Osteocyte (in vitro differentiated cells): ENCODE measurements at places on chromosomes 7 and 10.
A peak's percentile ranks its signal among the peaks of the same experiment; 100 is the strongest.

DNA sequence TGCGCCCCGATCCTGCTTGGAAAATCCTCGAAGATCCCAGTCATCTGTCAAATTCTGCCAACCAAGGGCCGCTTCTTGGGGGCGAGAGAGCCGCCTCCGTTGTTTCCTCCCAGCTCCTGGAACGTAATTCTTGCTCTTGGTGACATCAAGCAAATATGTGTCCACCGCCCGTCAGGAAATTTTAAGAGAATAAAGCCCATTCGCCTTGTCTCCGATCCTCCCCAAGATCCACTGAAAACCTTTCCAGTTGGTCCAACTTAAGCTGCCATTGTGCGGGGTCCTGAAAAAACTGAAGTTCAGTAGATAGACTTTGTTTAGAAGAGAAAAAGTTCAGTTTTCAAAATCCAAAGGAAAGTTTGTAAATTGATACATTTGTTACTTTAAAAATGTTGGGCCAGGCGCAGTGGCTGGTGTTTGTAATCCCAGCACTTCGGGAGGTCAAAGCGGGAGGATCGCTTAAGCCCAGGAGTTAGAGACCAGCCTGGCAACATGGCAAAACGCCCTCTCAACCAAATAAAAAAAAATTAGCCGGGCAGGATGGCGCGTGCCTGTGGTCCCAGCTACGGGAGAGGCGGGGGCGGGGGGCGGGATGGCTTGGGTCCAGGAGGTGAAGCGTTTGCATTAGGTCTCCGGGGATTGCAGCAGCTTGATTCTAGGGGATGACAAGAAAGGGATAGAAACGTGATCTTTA, 1.0 kb upstream of the ZNF800 start:
- DNase-seq, result no peak

- DNase-seq, result peak; percentile 78
Measured at GRCh38 chr7:36310897-36311296, 78.8 kb upstream of the ANLN start.

DNA sequence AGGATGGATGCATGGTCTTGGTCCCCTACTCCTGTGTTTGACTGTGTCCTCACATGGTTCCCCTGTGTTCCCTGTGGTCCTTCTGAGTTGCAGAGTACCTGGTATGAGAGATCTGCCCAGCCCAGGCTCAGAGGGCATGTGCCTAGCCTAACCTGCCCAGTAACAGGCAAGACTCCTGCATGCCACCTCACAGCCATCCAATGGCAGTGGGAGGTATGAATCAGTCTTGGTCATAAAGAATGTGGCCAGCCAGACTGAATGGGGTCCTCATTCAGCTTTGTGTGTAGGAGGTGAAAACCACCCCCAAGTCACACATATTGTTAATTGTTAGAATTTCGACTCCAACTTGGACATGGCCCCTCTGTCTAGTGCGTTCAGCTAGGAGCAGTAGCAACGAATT, 17.2 kb upstream of the GPR158 start:
- no peak for DNase-seq

DNA sequence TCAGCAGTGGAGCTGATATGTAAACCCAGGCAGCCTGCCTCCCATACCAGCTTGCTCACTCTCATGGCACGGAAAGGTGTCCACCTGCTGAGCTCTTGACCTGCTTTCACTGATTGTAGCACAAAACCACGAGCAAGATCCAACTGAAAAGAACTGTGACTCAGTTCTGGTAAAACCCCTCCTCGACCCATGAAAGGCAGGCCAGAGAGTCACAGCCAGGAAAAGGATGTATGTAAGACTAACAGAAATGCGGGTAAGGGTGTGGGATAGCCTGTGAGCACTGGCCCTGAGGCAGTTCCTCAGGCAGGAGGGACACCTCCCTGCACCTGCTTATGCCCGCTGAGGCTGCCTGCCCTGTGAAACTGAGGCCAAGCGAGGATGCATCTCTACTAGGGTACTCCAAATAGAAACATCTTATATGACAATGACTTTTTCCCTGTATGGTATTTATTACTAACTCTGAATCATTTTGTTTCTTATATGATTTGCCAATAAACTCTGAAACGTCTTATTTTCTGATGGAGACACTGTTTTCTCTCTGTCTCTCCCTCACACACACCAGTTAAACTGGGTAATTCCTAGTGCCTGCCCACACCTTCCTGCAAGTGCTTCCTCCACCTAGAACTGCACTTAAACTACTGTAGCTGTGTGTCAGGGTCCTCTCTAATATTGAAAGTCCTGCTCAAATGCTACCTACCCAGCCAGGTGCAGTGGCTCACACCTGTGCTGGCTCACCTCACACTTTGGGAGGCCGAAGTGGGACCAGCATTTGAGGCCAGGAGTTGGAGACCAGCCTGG, 73.3 kb upstream of the GHITM start:
- DNase-seq, result no peak

GRCh38 chr7:86657948-86658347, 14.2 kb downstream of the GRM3 start:
- DNase-seq, result no peak

GRCh38 chr7:11587048-11587447, 244.9 kb downstream of the THSD7A start:
- no peak for DNase-seq

- DNase-seq, result no peak
Measured at GRCh38 chr7:50564640-50565558, at the start of gene DDC. DDC (minus strand) TSS chr7:50565405; CDS start chr7:50544085, 21,320 bp downstream.

DNA sequence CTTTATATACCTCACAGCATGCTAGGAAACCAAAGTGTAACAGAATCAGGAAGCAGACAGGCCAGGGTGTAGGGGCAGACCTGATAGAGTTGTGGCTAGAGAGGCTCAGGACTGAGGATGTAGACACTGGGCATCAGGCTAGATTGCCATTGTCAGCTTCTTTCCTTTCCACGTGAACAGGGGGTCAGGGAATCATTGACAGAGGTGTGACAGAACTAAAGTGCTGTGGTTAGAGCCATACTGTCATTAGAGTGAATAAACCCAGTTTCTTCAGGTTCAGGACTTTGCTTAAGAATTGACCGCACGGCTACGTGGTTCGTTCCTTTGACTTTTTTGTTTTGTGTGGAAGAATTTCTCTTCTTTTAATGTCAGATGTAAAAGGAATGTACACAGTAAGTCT, 90.7 kb downstream of the CALD1 start:
- no peak for DNase-seq

DNA sequence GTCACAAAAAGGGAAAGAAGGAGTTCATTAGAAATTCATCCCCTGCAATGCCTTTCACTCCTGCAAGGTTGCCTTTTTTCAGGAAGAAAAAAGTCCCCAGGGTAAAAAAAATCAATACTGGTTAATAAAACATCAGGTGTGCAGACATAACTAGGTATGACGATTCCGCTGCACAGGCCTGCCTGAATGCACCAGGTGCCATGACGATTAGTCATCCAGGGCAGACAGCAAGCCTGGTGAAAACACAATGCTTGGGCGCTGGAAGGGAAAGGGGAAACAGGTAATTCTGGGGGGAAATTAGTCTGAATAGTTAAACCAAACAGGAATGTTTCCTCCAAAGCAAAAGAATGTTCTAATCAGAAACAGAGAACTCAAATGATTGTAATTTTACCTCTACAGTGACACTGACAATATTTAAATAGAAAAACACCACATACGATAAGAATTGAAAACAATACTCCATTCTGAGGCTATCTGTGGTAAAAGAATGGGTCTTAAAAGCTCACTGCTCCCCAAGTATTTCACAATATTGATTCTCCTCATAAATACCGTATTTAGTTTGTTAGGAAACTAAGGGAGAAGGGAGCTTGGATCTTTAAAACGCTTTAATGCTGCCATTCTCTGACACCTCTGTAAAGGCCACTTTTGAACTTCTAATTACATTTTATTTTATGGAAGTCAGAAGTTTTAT, 45.2 kb downstream of the VPS41 start:
- DNase-seq, result no peak

DNA sequence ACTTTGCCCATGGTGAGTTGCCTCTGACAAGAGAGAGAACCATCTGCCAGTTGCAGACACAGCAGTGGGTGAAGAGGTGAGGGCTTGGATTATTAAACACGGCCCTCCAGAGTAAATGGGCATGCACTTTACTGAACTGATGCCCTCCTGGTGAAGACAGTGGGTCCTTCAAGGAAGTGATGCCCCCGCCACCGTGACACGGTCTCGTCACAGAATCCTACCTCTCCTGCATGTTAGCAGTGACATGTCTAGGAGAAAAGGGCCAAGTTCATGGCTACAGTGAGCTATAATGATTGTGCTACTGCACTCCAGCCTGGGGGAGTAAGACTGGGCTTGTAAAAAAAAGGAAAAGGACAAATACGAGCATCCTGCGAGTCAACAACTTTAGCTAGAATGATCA, 2.4 kb downstream of the BNIP3 start:
- no peak for DNase-seq

GRCh38 chr7:90313907-90314306, 7.2 kb downstream of the FAM237B start:
- DNase-seq, result no peak

DNA sequence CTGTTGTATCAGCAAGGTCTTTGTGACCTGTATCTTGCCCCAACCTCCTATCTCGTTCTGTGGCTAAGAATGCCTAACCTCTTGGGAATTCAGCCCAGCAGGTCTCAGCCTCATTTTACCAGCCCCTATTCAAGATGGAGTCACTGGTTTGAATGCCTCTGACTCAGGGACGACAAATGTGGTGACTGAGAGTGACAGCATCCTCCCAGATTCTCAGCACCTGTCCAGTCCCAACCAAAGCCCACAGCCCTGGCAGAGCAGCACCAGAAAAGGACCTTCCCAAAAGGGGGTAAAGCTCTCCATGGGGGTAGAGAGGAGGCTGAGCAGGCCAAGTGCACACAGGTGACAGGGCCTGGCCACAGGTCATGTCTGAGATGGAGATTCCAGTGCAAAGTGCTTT, 35.4 kb upstream of the GPAM start:
- no peak for DNase-seq

DNA sequence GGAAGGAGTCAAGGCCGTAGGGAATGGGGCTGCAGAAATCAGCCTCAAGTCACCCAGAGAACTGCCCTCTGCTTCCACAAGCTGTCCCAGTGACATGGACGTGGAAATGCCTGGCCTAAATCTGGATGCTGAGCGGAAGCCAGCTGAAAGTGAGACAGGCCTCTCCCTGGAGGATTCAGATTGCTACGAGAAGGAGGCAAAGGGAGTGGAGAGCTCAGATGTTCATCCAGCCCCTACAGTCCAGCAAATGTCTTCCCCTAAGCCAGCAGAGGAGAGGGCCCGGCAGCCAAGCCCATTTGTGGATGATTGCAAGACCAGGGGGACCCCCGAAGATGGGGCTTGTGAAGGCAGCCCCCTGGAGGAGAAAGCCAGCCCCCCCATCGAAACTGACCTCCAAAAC, 50.2 kb upstream of the PDCD4 start:
- DNase-seq, result no peak

DNA sequence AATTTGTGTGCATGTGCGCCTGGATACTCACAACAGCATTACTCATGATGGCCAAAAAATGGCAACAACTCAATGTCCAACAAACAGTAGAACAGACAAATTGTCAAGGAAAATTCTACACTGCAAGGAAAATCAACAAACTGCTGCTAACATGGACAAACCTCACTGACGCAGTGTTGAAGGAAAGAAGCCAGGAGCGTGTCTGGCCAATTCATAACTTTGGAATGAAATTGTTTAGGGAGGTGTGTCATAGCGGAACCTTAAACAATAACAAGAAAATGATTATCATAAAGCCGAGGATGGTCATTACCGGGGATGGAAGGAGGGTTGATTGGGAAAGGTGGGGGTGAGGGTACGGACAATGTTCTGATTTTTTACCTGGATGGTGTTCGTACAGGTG, 29.1 kb downstream of the ALOX5 start:
- DNase-seq, result no peak

GRCh38 chr7:22292531-22292930, 64.4 kb downstream of the RAPGEF5 start:
- no peak for DNase-seq

DNA sequence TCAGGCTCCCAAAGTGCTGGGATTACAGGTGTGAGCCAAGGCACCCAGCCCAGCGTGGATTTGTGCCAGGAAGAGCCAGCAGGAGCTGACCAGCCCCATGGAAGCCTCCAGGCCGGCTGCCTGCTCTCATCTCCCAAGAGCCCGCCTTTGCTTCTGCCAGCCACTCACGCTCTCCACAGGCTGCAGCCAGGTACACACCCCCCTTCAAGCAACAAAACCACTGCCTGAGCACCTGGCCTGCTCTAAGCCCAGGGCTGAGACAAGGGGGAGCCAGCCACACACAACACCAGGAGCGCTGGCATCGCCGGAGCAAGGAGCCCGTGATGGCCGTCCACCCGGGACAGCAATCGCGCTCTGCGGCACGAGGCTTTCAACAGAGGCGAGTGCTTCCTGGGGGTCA, 34.5 kb downstream of the MAD1L1 start:
- no peak for DNase-seq

GRCh38 chr7:25454562-25455041, 226.3 kb upstream of the NPVF start:
- no peak for DNase-seq

DNA sequence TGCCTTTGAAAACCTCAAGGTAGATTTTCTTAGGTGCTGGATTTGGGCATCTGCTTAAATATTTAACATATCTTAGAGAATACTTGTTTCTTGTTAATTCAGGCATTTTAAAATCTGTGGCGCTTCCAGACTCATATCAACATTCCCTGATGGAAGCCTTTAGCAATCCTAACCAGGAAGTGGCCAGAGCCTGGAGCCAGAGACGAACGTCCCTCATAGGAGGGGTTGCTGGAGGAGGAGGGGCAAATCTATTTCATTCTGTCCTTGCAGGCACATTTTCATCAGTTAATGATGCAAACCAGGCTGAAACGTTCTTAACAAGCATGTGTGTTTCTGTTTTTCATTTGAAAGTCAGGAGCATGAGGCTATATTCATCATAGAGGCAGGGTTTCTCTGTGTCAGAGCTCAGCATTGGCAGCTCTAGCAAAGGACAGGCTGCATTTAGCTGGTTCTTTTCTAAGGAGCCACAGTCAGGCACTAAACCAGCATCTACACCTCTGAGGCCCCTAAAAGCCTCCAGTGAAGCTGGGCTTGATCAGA, 17.8 kb upstream of the IFIT2 start:
- no peak for DNase-seq

GRCh38 chr7:138595454-138595853, 105.7 kb downstream of the SVOPL start:
- DNase-seq, result no peak

- DNase-seq, result no peak
Measured at GRCh38 chr7:23894892-23895569, 185.0 kb downstream of the STK31 start.

- DNase-seq, result no peak
Measured at GRCh38 chr7:30260246-30260768, 24.1 kb upstream of the ZNRF2 start.

GRCh38 chr7:136405931-136406777, 429.0 kb upstream of the MTPN start:
- DNase-seq, result no peak

GRCh38 chr10:114038819-114039218, 4.8 kb upstream of the ADRB1 start:
- no peak for DNase-seq
